T-helper 1 cell (primary cell): ENCODE measurements at places on chromosomes 11 and 22.

GRCh38 chr22:20159076-20159475, 8.2 kb upstream of the CCDC188 start:
- DNase-seq, result no peak

- no peak for DNase-seq
Measured at GRCh38 chr11:59553323-59553722, 42.0 kb downstream of the OR4D9 start.

- DNase-seq, result no peak
Measured at GRCh38 chr11:41659985-41660384, 200.5 kb upstream of the LRRC4C start.

- DNase-seq, result no peak
Measured at GRCh38 chr22:44396021-44396726, 83.4 kb upstream of the SHISAL1 start.

DNA sequence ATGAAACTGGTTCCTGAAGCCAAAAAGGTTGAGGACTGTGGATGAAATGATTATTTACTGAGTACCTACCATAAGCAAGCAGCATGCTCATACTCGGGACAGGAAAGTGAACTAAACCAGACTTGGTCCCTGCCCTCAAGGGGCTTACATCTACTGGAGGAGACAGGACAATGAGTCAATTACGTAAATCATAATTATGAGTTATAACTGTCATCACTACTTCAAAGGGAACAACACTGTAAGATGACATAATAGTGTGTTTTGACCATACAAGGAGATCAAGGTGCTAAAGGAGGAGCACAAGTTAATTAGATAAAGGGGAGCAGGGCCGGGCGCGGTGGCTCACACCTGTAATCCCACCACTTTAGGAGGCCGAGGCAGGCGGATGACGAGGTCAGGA, 2.5 kb downstream of the FAM227A start:
- no peak for DNase-seq

DNA sequence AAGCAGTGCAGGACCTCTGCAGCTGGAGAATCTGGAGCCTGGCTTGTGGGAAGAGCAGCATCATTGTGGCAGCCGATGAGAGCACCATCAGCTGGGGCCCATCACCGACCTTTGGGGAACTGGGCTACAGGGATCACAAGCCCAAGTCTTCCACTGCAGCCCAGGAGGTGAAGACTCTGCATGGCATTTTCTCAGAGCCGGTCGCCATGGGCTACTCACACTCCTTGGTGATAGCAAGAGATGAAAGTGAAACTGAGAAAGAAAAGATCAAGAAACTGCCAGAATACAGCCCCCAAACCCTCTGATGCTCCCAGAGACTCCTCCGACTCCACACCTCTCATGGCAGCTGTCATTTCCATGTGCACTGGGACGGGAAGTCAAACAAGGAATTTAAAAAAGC, 35.6 kb downstream of the ASRGL1 start:
- no peak for DNase-seq

DNA sequence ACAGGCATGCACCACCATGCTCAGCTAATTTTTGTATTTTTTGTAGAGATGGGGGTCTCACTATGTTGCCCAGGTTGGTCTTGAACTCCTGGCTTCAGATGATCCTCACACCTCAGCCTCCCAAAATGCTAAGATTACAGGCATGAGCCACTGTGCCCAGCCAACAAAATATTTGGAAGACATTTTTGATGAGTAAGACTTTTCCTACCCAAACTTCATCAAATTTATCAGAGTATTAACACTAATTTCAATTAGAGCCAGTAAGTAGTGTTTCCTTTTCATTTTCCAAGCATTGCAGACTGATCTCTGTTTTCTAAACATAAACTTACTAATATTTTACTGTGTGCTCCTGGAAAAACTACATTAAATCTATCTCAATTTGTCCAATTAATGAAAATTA, 1.4 kb upstream of the CRTAM start:
- no peak for DNase-seq
